ENCODE measurements at places on chromosomes 12 and 14. TPM values are rescaled to one million over a fixed set of nuclear protein-coding genes. Genes with fewer than 3 reads are reported as not detected.

ASIC1 gene
- 4.2 TPM for total RNA-seq

MYRFL gene
- 0.23 TPM for total RNA-seq

PEX5 gene
- 34.7 TPM for total RNA-seq

KIF26A gene
- total RNA-seq, result 6.9 TPM

ANKRD33 gene
- not detected for total RNA-seq

CMA1 gene
- 2.4 TPM for total RNA-seq

PRR4 gene
- total RNA-seq, result 2.5 TPM

ACTR10 gene
- 77.6 TPM for total RNA-seq

B4GALNT3 gene
- total RNA-seq, result 3.5 TPM

CHMP4A gene
- 42.7 TPM for total RNA-seq

KLHL33 gene
- total RNA-seq, result 1.2 TPM

KCNH3 gene
- total RNA-seq, result 0.10 TPM

ARF6 gene
- total RNA-seq, result 58.9 TPM

LRRIQ1 gene
- 0.14 TPM for total RNA-seq

INSM2 gene
- total RNA-seq, result not detected

CLMN gene
- 9.4 TPM for total RNA-seq

SSPN gene
- 47.4 TPM for total RNA-seq

SERPINA9 gene
- total RNA-seq, result not detected

TAS2R8 gene
- not detected for total RNA-seq

SIX6 gene
- total RNA-seq, result not detected

FOXN4 gene
- not detected for total RNA-seq

AHSA1 gene
- 85.3 TPM for total RNA-seq

ZDHHC22 gene
- total RNA-seq, result not detected

BCL2L14 gene
- not detected for total RNA-seq

CCDC198 gene
- total RNA-seq, result not detected

WNT1 gene
- not detected for total RNA-seq

TTC9 gene
- total RNA-seq, result 1.0 TPM

TMEM52B gene
- total RNA-seq, result not detected

HCAR1 gene
- total RNA-seq, result 3.3 TPM

CBLN3 gene
- 4.2 TPM for total RNA-seq

ERP27 gene
- 1.2 TPM for total RNA-seq

LRP1-AS gene
- not detected for total RNA-seq

KRT4 gene
- not detected for total RNA-seq

CAPS2 gene
- total RNA-seq, result 13.5 TPM

SLC35E3 gene
- 11.8 TPM for total RNA-seq

RPL10L gene
- not detected for total RNA-seq

SIX4 gene
- total RNA-seq, result 1.3 TPM

ZNF385A gene
- 23.2 TPM for total RNA-seq

ABCD2 gene
- total RNA-seq, result 1.8 TPM

GNB3 gene
- total RNA-seq, result 4.0 TPM

TMEM119 gene
- 12.7 TPM for total RNA-seq

HOXC9 gene
- 12.0 TPM for total RNA-seq

TAS2R43 gene
- 0.33 TPM for total RNA-seq

C12orf42 gene
- not detected for total RNA-seq

CCDC175 gene
- total RNA-seq, result not detected

TAS2R9 gene
- total RNA-seq, result not detected

PUS1 gene
- total RNA-seq, result 12.5 TPM

PGF gene
- 11.2 TPM for total RNA-seq

AMHR2 gene
- total RNA-seq, result not detected

GPR33 gene
- total RNA-seq, result not detected

RILPL1 gene
- 20.7 TPM for total RNA-seq

RGS6 gene
- total RNA-seq, result 1.1 TPM

GLT1D1 gene
- 0.67 TPM for total RNA-seq

WIF1 gene
- total RNA-seq, result 0.76 TPM

ZC3H14 gene
- 42.7 TPM for total RNA-seq

SLC7A7 gene
- total RNA-seq, result 11.4 TPM

KRT7 gene
- 4.1 TPM for total RNA-seq

SLC25A3 gene
- 337 TPM for total RNA-seq
